ENCODE measurements at places on chromosomes 12 and 14. TPM values are rescaled to one million over a fixed set of nuclear protein-coding genes. Genes with fewer than 3 reads are reported as not detected.
A peak's percentile ranks its signal among the peaks of the same experiment; 100 is the strongest.

Gene KCNC2
- total RNA-seq, result not detected

- peak; percentile 31 for DNase-seq
- peaks cover 10% of the 10 kb centered on the region for H3K27me3 ChIP-seq
- H3K4me1 ChIP-seq, result no peaks in the 10 kb centered on the region
- H3K36me3 ChIP-seq, result no peaks in the 10 kb centered on the region
- H3K27ac ChIP-seq, result no peak overlapping the region
Observed at GRCh38 chr12:94649349-94650142, 811 bp downstream of the TMCC3 start.

Gene TPH2
- total RNA-seq, result not detected

Gene FGF6
- total RNA-seq, result not detected

GRCh38 chr14:89107626-89108025 is 283.2 kb downstream of the TTC8 start:
- H3K27me3 ChIP-seq, result no peaks in the 10 kb centered on the region
- H3K4me1 ChIP-seq, result no peaks in the 10 kb centered on the region
- H3K36me3 ChIP-seq, result no peaks in the 10 kb centered on the region
- DNase-seq, result no peak

DNA sequence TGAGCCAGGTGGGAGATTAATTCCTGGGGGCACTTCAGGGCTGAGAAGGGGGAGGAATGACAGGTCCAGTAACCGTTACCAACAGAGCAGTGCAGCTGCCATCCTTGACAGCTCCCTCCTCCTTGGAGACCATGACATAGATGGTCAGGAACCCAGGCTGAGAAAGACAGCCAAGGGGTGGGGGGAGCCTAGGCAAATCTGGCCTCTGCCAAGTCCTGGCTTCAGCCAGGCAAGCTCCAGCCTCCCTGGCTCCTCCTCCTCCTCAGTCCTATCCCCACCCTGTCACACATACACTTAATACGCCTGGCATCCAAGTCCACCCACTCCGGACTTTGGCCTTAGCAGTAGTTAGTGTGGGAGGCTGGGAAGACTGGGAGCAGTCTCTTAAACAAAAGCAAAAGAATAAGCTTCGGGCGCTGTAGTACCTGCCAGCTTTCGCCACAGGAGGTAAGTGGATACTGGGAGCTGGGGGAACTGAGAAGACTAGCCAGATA is at the start of gene RDH5:
Gene RDH5 (plus strand): TSS at position 323 of the 494 bp plus-strand sequence. CDS start 792 bp downstream, outside the sequence.
- DNase-seq, result no peak
- no peak within 1 kb of the TSS for H3K27ac ChIP-seq
- peaks cover 18% of the 10 kb centered on the region for H3K36me3 ChIP-seq
- no peaks in the 10 kb centered on the region for H3K27me3 ChIP-seq

- no peaks in the 10 kb centered on the region for H3K36me3 ChIP-seq
- H3K27ac ChIP-seq, result no peak overlapping the region
- H3K4me3 ChIP-seq, result no peak overlapping the region
- no peaks in the 10 kb centered on the region for H3K27me3 ChIP-seq
Observed at GRCh38 chr12:72057330-72057914, 118.8 kb downstream of the TPH2 start.

GRCh38 chr12:120834489-120835303 is 69.5 kb downstream of the SPPL3 start:
- peak overlapping the region; percentile 14 for H3K27ac ChIP-seq
- H3K4me3 ChIP-seq, result no peak overlapping the region
- H3K27me3 ChIP-seq, result no peaks in the 10 kb centered on the region
- H3K36me3 ChIP-seq, result no peaks in the 10 kb centered on the region
- no peak for DNase-seq

GRCh38 chr12:72075891-72076557 is 137.4 kb downstream of the TPH2 start:
- no peaks in the 10 kb centered on the region for H3K4me1 ChIP-seq
- no peak overlapping the region for H3K27ac ChIP-seq
- no peaks in the 10 kb centered on the region for H3K27me3 ChIP-seq
- no peak for DNase-seq

DNA sequence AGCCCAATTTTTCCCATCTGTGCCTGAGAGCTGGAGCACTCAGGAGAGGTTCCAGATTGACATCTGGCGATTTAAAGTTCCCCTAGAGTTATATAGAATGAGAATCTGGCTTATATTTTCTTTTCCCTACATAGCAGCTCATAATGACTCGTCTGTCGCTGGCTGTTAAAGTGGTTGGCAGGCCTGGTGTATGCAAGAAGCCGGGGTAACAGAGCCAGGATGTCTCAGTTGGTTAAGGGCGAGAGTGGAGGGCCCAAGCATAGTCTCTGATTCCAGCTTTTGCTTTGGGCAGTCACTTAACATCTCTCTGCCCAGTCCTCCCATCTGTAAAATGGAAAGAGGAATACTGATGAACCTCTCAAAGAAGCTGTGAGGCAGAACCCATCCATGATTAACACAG is 751.6 kb downstream of the NOVA1 start:
- no peak for DNase-seq
- H3K27me3 ChIP-seq, result no peaks in the 10 kb centered on the region
- H3K36me3 ChIP-seq, result no peaks in the 10 kb centered on the region
- no peak overlapping the region for H3K4me3 ChIP-seq

Gene PTMS
- total RNA-seq, result 125 TPM

Gene KRT5
- not detected for total RNA-seq

DNA sequence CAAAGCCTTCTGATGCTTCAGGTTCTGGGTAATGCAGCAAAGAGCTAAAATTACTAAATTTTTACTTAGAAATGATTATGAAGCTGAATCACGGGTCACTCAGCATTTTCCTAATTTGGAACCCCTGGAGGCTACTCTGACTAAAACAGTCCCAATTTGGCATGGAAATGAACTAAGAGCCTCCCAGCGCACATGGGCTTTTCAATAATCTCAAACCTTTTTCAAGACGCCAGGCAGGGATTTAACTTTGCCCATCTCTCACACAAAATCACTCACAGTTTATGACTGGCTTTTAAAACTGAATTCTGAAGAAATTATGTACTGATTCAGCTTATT is 68.3 kb downstream of the LLPH start:
- H3K27ac ChIP-seq, result no peak overlapping the region
- H3K27me3 ChIP-seq, result no peaks in the 10 kb centered on the region
- DNase-seq, result no peak
- no peaks in the 10 kb centered on the region for H3K4me1 ChIP-seq
- H3K36me3 ChIP-seq, result no peaks in the 10 kb centered on the region

Gene DTX1
- total RNA-seq, result 4.2 TPM

- H3K27ac ChIP-seq, result no peak overlapping the region
- no peak for DNase-seq
- H3K27me3 ChIP-seq, result no peaks in the 10 kb centered on the region
- H3K4me3 ChIP-seq, result no peak overlapping the region
Observed at GRCh38 chr12:94674051-94674451, 23.7 kb upstream of the TMCC3 start.

Gene LMNTD1
- total RNA-seq, result not detected

Gene BDKRB1
- total RNA-seq, result not detected

DNA sequence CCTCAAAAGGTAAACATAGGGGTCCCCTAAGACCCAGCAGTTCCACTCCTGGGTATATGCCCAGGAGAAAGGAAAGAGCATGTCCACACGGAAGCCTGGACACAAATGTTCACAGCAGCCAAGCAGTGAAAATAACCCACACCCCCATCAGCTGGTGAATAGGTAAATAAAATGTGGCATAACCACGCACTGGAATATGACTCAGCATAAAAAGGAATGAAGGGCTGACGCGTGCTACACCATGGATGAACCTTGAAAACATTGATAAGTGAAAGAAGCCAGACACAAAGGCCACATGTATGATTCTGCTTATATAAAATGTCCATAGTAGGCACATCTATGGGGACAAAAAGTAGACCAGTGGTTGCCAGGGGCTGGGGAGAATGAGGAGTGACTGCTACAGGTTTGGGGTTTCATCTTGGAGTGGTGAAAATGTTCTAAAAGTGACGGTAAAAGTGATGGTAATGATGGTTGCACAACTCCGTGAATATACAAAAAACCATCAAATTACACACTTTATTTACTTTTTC is 3.8 kb upstream of the SCARB1 start:
- H3K27me3 ChIP-seq, result no peaks in the 10 kb centered on the region
- no peak overlapping the region for H3K4me3 ChIP-seq
- H3K36me3 ChIP-seq, result no peaks in the 10 kb centered on the region

DNA sequence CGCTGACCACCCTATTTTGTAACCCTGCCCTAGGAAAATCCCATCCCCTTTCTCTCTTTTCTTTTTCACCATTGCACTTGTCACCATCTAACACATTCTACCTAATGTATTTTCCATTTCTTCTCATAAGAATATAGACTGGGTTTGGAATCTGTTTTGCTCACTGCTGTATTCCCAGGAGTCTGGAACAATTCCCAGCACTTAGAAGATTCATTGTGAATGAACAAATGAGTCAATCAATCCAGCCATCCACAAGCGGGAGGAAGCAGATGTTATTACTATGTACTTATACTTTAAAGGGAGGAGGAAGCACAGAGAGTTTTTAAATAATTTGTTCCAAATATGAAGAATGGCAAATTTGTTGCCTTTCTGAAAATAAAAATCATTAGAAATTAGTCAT is 142.1 kb downstream of the KIF21A start:
- H3K4me1 ChIP-seq, result no peaks in the 10 kb centered on the region
- H3K27ac ChIP-seq, result no peak overlapping the region
- no peaks in the 10 kb centered on the region for H3K27me3 ChIP-seq
- peaks cover 7% of the 10 kb centered on the region for H3K36me3 ChIP-seq

Gene LIN7A
- 1.4 TPM for total RNA-seq

Gene FGD6
- total RNA-seq, result 0.70 TPM

DNA sequence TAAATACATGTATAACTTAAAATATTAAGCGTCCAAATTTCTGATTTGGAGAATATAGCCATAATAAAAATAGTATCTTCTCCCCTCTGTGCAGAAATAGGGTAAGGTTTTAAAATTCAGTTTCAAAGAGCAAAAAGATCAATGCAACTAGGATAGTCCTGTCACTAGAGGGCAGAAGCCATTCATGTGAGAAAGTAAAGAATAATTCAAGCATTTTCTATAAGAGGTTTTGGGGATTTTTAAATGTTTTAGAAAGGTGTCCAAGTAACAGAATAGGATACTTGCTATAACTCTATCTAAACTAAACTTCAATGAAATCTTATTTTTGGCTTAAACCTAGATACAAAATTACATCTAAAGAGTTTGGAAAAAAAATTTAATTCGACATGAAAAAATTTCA is 50.3 kb downstream of the ADAMTS20 start:
- no peaks in the 10 kb centered on the region for H3K36me3 ChIP-seq
- no peaks in the 10 kb centered on the region for H3K27me3 ChIP-seq
- H3K4me1 ChIP-seq, result no peaks in the 10 kb centered on the region

DNA sequence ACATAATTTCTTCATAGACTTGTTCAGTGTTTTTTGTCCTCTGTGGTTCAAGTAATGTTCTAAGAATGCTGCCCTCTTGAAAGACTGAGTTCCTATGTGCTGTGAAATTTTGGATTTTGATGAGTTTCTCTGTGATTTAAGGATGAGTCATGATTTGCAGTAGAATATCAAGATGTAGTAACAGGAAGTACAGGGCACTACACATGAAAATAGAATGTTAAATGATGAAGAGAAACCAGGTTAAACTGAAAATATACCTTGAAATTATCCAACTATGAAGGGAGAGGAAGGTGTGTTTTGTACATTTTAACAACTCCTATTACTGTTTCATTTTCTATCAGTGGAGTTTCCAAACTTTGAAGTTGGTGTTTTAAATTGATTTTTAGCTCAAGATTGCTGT is 4.8 kb downstream of the ELK3 start:
- no peak overlapping the region for H3K4me3 ChIP-seq
- H3K27me3 ChIP-seq, result no peaks in the 10 kb centered on the region
- H3K36me3 ChIP-seq, result peaks cover 4% of the 10 kb centered on the region
- H3K4me1 ChIP-seq, result peaks cover 29% of the 10 kb centered on the region
- peak overlapping the region; percentile 1 for H3K27ac ChIP-seq

Gene ADAMTS20
- not detected for total RNA-seq

GRCh38 chr14:74835645-74836250 is 40.2 kb downstream of the PROX2 start:
- H3K27me3 ChIP-seq, result no peaks in the 10 kb centered on the region
- H3K4me3 ChIP-seq, result no peak overlapping the region
- peaks cover 37% of the 10 kb centered on the region for H3K4me1 ChIP-seq
- no peak for DNase-seq
- H3K36me3 ChIP-seq, result no peaks in the 10 kb centered on the region

DNA sequence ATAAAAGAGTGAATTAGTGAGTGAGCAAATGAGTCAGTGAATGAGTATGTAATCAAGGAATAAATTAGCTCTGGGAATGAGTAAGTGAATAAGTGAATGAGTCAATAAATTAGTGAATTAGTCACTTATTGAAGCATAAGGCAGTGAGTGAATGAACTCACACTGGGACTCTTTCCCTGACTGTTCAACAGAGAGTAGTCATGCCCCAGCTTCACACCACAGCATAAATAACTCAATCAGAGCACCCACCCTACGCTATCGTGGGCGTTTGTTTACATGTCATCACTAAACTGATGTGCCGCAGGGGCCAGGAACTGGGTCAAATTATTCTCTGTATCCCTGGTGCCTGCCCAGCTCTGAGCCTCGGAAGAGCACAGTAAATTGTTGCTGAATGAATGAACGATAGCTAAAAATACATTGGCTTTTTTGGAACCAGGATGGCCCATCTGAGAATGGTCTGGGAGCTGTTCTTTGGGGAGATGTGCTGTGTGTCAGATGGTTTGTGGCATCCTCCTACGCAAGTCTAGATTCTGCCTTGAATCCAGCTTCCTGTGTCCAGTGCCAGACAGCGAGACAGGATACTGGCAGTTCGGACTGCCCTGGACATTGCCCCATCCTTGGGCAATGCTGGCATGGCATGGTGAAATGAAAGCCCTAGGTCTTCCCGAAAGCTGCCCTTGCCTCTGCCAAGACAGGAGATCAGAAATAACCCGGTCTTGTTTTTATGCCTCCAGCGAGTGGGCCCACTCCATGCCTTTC is 98.0 kb upstream of the RTL1 start:
- no peaks in the 10 kb centered on the region for H3K36me3 ChIP-seq
- H3K4me1 ChIP-seq, result no peaks in the 10 kb centered on the region
- H3K27ac ChIP-seq, result no peak overlapping the region
- no peak for DNase-seq
- H3K4me3 ChIP-seq, result no peak overlapping the region

DNA sequence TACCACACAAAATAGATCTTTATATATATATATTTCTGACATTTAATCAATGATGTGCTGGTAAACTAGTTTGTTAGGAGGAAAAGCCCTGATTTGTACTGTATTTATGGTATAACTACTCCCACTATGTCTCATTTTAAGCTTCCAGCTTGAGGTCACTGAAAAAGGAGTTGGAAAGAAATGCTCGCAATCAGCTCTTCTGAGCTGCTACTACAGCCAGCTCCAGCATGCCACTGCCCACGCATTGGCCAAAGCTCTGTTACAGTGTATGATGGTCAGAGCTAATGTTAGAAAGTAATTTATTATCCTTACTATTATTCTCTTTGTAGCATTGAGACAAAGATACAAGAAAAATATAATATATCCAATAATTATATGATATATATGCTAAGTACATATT is 55.0 kb upstream of the PCED1B start:
- no peaks in the 10 kb centered on the region for H3K36me3 ChIP-seq
- no peaks in the 10 kb centered on the region for H3K4me1 ChIP-seq
- H3K27me3 ChIP-seq, result no peaks in the 10 kb centered on the region
- no peak overlapping the region for H3K27ac ChIP-seq

- H3K27ac ChIP-seq, result no peak overlapping the region
- no peaks in the 10 kb centered on the region for H3K27me3 ChIP-seq
- no peaks in the 10 kb centered on the region for H3K4me1 ChIP-seq
- DNase-seq, result no peak
Observed at GRCh38 chr14:66099451-66099850, 386.7 kb upstream of the CCDC196 start.

GRCh38 chr12:1030779-1031178 is 39.8 kb downstream of the ERC1 start:
- no peak overlapping the region for H3K27ac ChIP-seq
- no peak overlapping the region for H3K4me3 ChIP-seq
- no peak for DNase-seq
- H3K36me3 ChIP-seq, result no peaks in the 10 kb centered on the region
- H3K4me1 ChIP-seq, result no peaks in the 10 kb centered on the region

Gene FOXG1
- total RNA-seq, result not detected
